ENCODE measurements at places on chromosomes 16 and 17. TPM values are rescaled to one million over a fixed set of nuclear protein-coding genes. Genes with fewer than 3 reads are reported as not detected.

The HSPB9 gene
- not detected for polyA plus RNA-seq

The C16orf87 gene
- 10.8 TPM for polyA plus RNA-seq

The IL17C gene
- polyA plus RNA-seq = not detected

The KIF19 gene
- polyA plus RNA-seq = not detected

The HAS3 gene
- polyA plus RNA-seq = 14.1 TPM

The RHBDL3 gene
- polyA plus RNA-seq = 6.6 TPM

The CD300C gene
- polyA plus RNA-seq = not detected

The VAC14 gene
- 25.3 TPM for polyA plus RNA-seq

The ATP1B2 gene
- 0.10 TPM for polyA plus RNA-seq
